ENCODE measurements at places on chromosomes 16 and 17.

- DNase-seq, result no peak
These were observed 850 bp downstream of the PPM1E start for GRCh38 chr17:58756246-58757161.

- no peak for DNase-seq
These were observed 1247.5 kb upstream of the CDH8 start for GRCh38 chr16:63283721-63284120.

GRCh38 chr17:64001091-64001579, 3.0 kb downstream of the PRR29 start:
- no peak for DNase-seq

GRCh38 chr16:11497851-11498289, 88.8 kb downstream of the LITAF start:
- DNase-seq, result no peak

DNA sequence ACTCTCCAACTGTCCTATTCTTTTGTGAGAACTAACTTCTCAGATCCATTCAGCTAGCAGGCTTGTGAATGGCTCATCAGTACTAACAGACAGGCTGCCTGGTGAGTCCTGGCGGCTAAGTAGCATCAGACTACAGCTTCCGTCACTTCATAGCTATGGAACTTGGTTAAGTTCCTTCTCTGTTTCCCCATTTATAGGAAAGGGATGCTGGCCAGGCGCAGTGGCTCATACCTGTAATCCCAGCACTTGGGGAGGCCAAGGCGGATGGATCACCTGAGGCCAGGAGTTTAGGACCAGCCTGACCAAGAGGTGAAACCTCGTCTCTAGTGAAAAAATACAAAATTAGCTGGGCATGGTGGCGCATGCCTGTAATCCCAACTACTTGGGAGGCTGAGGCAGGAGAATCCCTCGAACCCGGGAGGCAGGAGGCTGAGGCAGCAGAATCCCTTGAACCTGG, 49.9 kb upstream of the TANGO6 start:
- DNase-seq, result no peak

- no peak for DNase-seq
These were observed 1.1 kb downstream of the TK2 start for GRCh38 chr16:66548868-66549267.

All from stimulated activated CD8-positive, alpha-beta memory T cell treated with anti-CD3 and anti-CD28 coated beads, Interleukin-4, amount 100 ng/mL, for 24 hours (primary cell).